NCI-H1930 (cell line): ENCODE measurements at places on chromosomes 5 and 9.

DNA sequence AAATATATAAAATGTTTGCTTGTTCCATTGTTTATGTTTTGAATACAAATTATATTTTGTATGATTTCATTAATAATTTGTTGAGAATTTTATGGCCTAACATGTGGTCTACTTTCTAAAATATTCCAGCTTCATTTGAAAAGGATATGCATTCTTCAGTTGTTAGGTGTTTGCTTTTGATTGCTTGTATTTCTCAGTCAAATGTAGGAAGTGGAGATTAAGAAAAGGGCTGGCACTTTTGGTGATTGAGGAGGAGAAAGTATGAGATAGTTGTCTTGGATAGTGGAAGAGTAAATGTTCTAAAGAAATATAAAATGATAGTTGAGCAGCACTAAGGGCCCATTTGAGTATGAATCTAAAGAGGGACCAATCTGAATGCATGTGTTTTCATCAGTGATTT lies 23.1 kb downstream of the JAK2 start:
- DNase-seq: no peak

DNA sequence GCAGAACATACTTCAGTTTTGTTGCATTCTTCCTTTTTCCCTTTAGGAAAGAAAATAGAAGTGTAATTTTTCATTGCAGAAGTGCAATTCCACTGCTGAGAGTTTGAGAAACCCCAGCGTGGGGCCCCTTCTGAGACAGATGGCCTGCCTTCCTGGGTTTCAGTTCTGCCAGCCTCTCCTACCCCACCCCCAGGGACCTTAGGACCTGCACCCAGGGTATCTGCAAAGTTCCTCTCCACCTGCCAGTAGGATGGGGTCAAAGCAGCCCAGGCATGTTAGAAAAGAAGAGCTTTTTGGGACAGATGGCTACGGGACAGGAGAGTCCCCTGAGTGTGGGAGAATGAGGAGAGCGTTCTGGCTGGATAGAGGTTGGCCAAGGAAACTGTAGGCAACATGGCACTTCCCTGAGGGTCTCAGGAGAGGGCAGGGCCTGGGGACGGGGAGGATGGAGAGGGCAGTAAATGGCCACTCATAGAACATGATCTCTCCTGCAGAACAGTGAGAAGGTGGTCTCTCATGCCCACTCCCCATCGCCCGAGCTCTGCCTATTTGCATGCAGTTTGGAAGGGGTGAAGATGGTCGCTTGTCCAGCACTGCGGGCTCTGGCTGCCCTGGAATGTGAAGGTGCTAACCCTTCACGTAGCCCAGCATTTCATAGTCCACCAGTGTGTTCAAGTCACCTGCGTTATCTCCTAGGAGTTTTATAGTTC lies at the start of gene TIFAB:
Gene TIFAB, minus strand, starts transcription at position 31 of the 710 bp plus-strand sequence. CDS start 2,412 bp downstream, outside the sequence.
- DNase-seq: no peak

DNA sequence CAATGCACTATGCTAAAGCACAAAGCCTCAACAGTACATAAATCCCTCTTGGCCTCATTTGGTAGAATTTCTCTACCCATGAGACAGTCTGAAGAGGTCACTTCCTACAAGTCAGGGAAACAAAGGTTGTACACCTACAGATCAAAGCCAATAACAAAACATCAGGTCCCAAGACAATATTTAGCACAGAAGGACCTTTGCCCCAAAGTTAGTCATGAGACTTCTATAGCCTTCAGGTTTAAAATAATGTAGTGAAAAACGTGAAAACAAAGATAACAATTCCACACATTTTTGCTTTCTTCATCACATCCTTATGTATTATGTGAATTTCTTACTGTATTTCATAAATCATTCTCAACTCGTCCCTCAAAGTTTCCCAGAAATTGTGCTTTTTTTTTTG lies 15.8 kb downstream of the AFF4 start:
- DNase-seq: no peak

- no peak for DNase-seq
Observed at GRCh38 chr5:88830567-88830966, 52.4 kb downstream of the MEF2C start.

DNA sequence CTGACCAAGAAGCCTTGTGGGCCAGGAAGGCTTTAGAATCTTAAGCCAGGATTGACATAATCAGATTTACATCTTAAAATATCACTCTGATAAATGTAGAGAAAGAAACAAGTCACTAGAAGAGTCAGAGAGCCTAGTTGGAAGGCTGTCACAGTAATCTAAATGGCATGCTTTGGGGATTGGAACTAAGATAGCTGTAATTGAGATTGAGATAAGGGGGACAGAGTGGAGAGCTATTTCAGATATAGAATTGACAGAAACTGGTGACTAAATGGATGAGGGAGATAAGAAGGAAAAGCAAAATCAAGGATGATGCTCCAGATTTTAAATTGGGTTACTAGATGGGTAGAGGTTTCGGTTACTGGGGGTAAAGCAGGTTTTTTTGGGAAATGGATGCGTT lies 100.5 kb downstream of the XRCC4 start:
- no peak for DNase-seq

GRCh38 chr9:8156346-8156745 lies 356.8 kb upstream of the DMAC1 start:
- DNase-seq: no peak

GRCh38 chr5:142878638-142879037 lies 108.5 kb downstream of the ARHGAP26 start:
- no peak for DNase-seq
